Amygdala (tissue), 56 donors: ENCODE measurements at places on chromosomes 16 and 17.

DNA sequence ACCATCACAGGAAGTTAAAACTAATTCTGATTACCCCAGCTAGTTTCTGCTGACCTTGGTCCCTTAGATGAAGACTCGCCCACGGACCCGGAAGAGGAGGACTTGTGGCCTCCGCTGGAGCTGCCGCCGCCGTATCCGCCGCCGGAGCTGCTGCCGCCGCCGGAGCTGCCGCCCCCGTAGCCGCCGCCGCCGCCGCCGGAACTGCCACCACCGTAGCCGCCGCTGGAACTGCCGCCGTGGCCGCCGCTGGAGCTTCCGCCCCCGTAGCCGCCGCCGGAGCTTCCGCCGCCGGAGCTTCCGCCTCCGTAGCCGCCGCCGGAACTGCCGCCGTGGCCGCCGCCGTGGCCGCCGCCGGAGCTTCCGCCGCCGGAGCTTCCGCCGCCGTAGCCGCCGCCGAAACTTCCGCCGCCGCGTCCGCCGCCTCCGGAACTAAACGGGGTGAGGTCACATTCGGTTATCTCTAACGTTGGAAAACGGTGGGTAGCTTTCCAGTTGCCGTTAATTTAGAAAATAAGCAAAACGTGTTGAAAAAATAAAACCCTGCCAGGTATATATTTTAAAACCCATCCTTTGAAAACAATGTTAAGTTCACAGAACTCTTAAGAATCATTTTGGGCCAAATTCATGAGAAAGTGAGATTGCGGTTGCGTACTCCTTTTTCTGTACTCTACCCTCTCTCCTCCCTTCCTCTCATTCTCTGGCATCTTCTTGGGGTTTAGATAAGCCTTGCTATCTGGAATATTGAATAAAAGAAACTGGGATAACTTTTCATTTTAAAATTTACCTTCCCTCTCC is 3.5 kb downstream of the KRT10 start:
- peak; percentile 80 for DNase-seq

GRCh38 chr16:4972938-4973587 is 14.9 kb downstream of the SEC14L5 start:
- DNase-seq: peak; percentile 66

GRCh38 chr17:68221786-68222185 is 26.1 kb upstream of the AMZ2 start:
- no peak for DNase-seq

GRCh38 chr16:8848939-8849391 is 19.8 kb downstream of the CARHSP1 start:
- DNase-seq: no peak

DNA sequence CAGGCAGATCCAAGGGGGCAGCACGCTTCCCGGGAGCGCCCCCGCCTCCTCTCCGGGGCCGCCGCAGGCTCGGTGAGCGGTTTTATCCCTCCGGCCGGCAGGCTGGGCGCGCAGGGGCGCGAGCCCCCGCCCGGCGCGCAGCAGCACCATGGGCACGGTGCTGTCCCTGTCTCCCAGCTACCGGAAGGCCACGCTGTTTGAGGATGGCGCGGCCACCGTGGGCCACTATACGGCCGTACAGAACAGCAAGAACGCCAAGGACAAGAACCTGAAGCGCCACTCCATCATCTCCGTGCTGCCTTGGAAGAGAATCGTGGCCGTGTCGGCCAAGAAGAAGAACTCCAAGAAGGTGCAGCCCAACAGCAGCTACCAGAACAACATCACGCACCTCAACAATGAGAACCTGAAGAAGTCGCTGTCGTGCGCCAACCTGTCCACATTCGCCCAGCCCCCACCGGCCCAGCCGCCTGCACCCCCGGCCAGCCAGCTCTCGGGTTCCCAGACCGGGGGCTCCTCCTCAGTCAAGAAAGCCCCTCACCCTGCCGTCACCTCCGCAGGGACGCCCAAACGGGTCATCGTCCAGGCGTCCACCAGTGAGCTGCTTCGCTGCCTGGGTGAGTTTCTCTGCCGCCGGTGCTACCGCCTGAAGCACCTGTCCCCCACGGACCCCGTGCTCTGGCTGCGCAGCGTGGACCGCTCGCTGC is 832 bp downstream of the CDK5R1 start:
- no peak for DNase-seq

- DNase-seq: no peak
Observed at GRCh38 chr16:397736-398332, 835 bp downstream of the NME4 start.

DNA sequence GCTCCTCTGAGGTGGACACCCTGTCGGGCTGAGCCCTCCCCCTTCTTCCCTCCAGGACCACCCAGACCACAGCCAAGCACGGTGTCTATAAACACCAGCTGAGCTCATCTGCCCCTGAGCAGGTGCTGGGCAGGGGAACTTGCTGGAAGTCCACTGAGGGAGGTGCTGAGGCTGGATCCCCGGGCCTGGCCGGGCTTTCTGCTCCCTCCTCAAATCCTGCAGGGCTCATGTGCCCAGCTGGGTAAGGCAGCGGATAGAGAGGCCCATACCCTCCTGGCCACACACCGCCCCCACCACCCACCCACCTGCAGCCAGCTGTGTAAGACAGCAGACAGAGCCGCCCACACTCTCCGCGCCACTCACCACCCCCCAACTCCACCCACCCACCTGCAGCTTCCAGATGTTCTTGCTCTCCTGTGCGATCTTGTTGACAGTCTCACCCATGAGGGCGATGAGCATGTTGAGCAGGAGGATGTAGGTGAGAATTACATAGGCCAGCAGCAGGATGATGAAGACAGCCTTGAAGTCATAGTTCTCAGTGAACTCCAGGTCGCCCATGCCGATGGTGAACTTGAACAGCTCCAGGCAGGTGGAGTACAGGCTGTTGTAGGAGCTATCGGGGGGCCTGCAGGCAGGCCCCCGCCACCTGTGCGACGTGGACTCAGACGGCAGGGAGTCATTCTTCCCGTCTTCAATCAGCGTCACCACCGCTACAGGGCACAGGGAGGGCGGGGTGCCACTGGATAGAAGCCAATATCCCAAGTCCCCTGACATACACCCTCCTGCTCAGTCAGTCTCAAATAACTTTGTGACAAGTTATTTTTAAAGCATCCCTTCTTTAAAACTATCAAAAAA is 15.9 kb upstream of the TRPV3 start:
- no peak for DNase-seq

GRCh38 chr16:89422905-89423630 is 67.3 kb downstream of the ANKRD11 start:
- no peak for DNase-seq

DNA sequence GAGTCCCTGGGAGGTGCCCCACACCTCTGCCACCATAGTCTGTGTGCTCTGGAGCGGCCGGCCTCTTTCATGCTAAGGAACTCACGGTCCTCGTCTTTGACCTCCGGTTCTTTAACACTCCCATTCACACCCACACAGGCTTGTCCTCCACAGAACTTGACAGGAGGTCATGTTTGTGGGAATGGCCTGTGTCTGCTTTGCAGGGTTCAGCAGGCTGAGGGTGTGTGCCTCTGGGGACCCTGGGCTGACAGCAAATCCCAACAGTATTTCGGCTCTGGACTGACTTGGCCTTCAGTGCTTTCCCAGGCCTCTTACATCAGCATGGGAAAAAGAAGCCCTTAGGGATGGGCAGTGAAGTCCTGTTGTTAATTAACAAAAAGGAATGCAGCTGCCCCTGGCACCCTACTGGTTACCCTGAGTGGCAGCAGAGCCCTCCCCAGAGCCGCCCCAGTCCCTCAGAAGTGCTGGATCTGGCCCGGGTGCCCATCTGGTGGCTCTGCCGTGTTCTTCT is 35.4 kb upstream of the ADORA2B start:
- DNase-seq: no peak

DNA sequence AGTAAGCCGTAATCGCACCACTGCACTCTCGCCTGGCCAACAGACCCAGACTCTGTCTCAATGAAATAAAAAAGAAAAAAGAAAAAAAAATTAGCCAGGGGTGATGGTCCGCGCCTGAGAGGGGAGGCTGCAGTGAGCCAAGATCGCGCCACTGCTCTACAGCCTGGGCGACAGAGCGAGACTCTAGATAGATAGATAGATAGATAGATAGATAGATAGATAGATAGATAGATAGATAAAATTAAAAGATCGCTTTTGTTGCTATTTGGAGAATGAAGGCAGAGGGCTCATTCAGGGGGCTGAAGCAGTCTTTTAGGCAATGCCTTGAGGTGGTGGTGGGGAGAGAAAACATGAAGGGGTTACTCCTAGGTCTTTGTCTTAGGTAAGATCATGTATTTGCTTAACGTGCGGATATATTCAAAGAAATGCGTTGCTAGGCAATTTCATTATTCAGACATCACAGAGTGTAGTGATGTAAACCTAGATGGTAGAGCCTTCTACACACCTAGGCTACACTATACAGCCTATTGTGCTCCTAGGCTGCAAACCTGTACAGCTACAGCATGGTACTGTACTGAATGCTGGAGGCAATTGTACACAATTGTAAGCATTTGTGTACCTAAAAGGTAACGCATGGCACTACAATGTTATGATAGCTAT is 4.3 kb upstream of the HES7 start:
- no peak for DNase-seq
